NCI-H524 treated with DMSO at 0.1 percent for 48 hours (cell line): ENCODE measurements at places on chromosomes 13 and 19.

GRCh38 chr13:73111331-73111730, 52.5 kb downstream of the KLF5 start:
- no peak for DNase-seq

DNA sequence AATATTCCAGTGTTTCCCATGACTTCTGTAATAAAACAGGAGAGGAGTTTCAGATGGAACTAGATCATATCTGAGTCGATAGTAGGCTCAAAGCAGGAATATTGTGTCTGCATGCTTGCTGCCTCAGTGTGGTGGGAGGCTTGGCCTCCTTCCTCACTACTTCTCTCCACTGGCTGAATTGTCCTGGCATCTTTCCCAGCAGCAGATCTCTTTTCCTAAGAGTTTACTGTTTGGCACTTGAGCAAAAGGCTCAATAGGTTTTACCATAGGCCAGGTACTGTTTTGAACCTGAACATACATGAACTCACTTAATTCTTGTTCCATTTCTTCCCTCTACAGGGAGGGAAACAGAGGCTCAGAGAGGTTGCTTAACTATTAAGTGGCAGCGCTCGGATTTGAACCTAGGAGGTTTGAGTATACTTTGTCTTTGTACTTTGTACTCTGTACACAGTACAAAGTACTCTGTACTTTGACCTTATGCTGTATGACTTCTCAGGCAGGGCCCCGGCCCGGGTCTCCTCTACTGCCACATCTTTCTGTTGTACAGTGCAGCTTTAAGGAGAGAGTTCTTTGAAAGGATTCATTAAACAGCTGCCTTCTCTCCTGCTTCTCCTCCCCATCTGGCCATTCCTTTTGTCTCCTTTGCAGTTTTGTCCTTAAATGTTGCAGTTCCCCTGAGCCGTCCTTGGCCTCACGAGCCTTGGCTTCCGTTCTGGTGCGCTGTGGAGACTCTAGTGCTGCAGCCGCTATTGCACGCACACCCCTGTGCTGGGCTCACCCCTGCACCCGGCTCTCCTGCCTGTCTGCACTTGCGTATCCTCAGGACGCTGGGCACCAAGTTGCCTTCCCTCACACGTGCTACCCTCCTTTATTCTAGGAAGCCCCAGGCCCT, 8.1 kb downstream of the B3GLCT start:
- peak; percentile 64 for DNase-seq

DNA sequence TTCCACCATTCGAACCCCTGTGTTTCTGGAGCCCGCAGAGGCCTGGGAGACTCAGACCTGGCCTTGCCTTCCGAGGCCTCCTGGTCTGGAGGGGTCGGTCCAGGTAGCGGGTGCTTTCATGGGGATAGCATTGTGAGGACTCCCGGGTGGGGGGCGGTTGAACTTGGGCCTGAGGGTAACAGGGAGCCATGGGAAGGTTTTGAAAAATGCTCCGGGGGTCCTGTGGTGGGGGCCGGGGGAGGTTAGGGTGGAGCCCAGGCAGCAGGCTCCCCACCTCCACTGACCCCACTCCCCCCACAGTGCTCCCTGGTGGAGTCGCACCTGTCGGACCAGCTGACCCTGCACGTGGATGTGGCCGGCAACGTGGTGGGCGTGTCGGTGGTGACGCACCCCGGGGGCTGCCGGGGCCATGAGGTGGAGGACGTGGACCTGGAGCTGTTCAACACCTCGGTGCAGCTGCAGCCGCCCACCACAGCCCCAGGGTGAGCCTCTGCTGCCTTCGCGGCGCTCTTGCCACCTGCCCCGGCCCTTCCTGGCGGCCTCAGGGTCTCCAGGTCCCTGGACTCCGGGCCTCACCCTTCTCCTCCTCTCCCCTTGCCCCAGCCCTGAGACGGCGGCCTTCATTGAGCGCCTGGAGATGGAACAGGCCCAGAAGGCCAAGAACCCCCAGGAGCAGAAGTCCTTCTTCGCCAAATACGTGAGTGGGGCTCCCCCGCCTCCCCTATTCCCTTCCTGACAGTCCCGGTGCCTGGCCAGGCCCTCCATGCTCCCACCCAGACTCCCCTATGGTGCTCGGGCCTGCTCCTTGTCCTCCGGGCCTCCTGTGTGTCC, 3.8 kb upstream of the GARIN5A start:
- DNase-seq: no peak

DNA sequence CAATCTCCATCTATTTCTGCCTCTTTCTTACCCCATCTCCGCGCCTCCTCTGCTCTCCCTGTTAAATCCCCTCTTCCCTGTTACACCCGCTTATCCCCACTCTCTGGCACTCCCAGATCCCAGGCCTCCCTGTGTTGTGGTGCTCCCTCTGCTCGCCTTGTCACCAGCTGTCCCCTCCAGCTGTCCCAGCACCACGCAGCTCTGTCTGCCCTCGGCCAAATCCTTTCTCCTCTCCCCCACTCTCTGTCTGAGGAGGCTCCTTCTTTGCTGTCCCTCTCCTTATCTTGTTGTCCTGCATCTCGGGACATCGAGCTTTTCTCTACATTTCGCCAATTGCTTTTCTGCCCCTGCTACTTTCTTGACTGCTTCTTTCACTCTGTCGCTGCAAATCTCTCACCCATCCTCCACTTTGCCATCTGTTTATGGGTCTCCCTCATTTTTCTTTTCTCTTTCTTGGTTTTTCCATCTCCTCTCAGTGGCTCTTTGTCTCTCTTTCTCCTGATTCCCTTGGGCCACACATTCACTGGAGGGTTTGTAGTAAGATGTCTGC, 941 bp downstream of the ZNF160 start:
- no peak for DNase-seq

DNA sequence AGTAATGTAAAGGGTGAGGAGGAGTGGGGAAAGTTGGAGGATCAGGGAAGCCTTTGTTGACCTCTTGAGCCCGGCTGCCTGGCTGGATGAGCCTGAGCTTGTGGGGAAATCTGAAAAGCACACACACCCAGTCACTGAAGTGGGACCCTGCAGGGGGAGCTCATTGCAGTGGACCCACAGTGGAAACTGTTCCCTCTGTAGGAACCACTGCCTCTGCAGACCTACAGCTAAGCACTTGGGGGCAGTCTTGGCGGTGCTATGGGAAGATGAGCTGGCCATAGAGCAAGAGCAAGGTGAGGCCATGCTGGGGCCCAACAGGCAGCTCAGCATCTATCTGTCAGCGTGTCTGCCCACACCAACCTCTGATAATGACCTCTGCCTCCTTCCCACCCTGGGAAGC, 294.8 kb downstream of the TSHZ3 start:
- no peak for DNase-seq

- no peak for DNase-seq
These were observed 98.8 kb downstream of the COL4A1 start for GRCh38 chr13:110208116-110208515.

- no peak for DNase-seq
These were observed 114.2 kb upstream of the CLDN10 start for GRCh38 chr13:95438297-95438696.

DNA sequence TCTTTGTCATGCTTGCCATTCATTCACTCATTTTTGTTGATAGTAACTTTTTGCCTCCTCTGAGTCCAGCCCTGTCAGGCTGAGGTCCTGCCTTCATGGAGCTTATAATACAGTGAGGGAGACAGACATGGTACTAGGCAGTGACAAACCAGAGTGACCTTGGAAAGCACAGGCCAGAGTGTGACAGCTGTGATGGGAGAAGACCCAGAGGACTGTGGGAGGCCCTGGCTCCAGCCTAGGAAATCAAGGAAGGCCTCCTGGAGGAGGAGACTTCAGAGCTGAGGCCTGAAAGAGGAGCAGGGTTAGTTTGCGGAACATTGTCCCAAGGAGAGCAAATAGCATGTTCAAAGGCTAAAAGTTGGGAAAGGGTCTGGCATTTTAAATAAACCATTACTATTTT, 20.5 kb downstream of the PAK4 start:
- no peak for DNase-seq

- DNase-seq: no peak
These were observed 1519.9 kb upstream of the MIR17HG start for GRCh38 chr13:89827552-89827951.

DNA sequence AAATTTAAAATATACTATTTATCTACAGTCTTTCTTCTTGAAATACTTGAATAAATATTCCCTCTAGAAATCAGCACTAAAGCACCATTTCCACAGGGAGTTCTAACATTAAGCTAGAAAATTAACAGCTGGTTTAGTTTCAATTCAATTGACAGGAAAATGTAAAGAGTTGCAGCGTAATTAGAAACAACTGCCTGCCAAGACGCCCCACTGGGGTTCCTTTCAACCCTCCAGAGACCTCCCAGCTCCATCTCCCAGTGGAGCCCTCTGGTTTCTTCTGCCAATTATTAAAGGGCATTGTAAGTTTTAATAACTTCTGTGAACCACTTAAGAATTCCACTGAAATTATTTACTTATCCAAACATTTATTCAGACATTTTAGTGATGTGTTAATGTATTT, 4.2 kb downstream of the GJA3 start:
- DNase-seq: no peak

- DNase-seq: no peak
These were observed 3.8 kb downstream of the ERFL start for GRCh38 chr19:41924151-41925145.

DNA sequence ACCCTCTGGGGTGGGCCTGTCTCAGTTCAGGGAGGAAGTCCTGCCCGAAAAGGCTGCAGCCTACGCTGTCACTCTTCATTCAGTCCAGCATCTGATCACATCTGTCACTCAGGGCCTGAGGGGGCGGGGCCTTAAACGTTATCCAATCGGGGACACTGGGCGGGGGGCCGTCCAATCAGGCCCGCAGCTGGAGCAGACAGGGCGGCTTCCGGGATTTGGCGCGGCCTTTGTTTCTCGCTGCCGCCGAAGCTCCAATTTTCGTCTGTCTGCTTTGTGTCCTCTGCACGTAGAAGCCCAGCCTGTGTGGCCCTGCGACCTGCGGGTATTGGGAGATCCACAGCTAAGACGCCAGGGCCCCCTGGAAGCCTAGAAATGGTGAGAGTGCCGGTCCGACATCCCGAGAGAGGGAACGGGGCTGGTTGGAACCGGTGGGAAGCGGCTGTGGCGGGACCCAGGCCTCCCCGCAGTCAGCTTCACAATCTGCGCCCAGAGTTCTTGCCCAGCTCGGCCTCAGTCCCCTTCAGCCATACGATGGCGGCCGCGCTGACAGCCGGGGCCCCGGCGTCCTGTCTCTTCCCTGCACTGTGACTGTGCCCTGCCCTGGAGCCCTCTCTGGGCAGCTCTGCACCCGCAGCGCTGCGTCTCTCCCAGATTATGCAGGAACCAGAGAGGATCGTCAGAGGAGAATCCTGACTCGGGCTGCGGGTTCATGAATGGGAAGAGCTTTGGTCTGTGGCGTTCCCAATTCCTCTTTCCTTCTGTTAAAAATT, at the start of gene ZNF730:
Gene ZNF730, plus strand, starts transcription at position 224 of the 770 bp plus-strand sequence. Its CDS starts 149 bp downstream, at position 373.
- peak; percentile 21 for DNase-seq

DNA sequence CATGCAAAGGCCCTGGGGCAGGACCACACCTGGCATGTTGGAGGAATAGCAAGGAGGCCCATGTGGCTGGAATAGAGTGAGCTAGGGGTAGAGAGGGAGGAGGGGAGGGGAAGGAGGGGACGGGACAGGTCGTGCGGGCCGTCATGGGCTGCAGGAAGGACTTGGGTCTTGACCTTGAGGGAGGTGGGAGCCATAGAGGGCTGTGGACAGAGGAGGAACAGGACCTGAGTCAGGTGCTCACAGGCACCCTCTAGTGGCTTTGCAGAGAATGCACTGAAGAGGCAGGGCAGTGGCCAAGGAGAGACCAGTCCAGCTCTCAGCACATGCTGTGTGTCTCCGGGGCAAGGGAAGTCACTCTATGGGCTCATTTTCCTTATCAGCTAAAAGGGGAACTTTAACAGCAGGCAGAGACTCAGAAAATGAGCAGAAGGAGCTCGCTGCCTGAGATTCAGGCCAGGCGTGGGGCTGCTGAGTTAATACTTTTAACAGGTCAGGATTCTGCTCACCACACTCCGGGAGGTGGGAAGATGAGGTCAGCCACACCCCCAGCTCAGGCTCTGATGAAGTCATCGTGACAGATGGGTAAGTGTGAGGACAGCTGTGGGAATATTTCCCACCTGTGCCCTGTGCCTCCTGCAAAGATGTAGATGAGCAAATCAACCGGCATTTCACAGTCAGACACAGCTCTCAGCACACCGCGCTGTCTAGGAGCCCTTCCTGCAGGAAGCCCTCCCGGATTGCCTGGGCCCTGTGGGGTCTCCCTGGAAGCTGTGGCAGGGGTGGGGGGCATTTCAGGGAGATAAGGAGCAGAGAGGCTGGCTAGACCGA, 6.0 kb upstream of the TNFAIP8L1 start:
- DNase-seq: peak; percentile 89

DNA sequence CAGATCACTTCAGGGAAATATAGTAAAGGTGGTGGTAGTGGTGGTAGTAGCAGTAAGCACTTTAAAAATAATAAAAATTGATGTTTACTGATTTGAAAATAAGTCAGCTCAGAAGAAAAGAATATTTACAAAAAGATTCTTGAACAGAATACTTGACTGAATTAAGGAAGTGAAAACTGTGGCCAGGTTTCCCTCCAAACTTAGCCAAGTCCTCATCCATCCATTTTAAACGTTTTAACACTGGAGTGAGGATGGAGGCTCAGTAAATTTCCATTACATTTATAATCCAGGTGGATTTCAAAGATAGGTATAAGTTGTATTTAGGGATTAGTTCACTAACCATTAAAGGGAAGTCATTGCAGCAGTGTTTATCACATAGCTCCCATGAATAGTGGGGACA, 221.5 kb downstream of the RGCC start:
- DNase-seq: no peak

DNA sequence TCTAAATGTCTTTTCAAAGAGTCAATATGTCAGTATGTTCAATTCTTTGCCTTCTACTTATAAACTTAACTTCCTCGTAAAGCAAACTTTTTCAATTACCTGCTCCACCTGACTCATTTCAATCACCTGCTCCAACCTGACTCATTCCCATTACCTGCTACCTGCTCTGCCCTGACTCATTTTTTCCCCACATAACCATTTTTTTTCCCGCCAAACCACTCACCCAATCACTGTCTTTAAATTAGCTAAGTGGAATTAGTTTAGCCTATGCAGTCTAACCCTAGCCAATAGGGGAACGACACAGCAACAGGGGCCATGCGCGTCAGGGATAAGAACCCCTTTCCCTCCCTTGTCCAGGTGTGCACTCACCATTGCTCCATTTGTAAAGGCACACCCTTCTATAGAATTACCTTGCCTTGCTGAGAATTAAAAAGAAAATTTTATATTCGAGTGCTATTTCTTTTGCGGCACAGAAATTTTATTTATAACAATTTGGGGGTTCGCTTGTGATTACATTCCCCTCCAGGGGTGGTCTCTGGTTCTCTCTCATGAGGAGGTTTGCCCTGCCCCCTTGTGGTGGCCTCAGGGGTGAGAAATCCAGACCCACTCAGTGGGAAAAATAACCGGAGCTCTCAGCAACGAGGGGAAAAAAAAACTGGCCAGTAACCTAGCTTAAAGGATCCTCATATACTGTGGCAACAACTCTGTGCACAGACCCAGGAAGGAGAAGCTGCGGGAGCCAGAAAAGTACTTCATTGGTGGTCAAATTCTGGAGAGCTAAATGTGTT, 193.1 kb downstream of the ZNF486 start:
- no peak for DNase-seq

GRCh38 chr13:112532837-112533745, 54.9 kb downstream of the TUBGCP3 start:
- DNase-seq: no peak

- DNase-seq: no peak
These were observed 42.1 kb downstream of the NAA16 start for GRCh38 chr13:41352935-41353840.
